GM10248 (cell line): ENCODE measurements at places on chromosomes 4 and X.

- no peak for DNase-seq
These were observed 8.8 kb downstream of the STK26 start for GRCh38 chrX:132031867-132032266.

DNA sequence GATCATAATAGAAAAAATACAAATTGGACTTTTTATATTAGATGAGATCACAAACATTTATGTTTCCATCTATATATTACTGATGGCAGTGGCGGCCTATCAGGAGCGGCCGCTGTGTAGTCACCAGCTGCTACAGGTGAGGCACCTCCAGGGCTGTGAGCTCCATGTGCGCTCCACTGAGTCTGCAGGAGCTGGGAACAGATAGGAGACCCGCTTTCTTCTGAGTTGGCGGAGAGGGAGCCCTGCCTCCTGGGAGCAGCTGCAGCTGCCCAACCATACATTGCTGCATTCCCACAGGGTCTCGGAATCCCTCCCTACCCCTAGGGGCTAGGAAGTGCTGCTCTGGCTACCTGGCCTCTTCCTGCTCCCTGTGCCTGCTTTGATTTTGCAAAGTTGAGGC is 812.9 kb downstream of the PDHA2 start:
- no peak for DNase-seq

DNA sequence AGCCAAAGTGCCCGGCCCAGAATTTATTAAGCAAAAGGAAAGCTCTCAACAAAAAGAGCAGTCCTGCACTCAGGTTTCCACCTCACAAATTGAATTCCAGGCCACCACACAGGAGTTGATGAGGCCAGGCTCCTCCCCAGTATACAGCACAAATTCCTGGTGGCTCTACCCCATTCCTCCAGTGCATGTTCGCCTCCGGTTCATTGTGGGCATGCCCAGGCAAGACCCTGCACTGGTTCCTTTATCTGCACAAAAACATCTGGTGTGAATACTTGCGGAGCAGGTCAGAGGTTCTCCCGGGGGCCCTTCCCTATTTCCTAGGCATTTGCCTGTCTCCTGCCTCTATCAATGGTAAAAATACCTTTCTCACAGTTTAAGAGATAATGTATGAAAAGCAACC is 195.2 kb upstream of the ANXA10 start:
- DNase-seq = no peak

GRCh38 chr4:145414841-145415240 is 66.8 kb upstream of the SMAD1 start:
- DNase-seq = no peak

- no peak for DNase-seq
These were observed 40.0 kb downstream of the RBPJ start for GRCh38 chr4:26360864-26361263.
